Naive B cell (primary cell): ENCODE measurements at places on chromosomes 4 and X.

- DNase-seq = no peak
These were observed 147.1 kb downstream of the GLRA2 start for GRCh38 chrX:14676431-14676830.

DNA sequence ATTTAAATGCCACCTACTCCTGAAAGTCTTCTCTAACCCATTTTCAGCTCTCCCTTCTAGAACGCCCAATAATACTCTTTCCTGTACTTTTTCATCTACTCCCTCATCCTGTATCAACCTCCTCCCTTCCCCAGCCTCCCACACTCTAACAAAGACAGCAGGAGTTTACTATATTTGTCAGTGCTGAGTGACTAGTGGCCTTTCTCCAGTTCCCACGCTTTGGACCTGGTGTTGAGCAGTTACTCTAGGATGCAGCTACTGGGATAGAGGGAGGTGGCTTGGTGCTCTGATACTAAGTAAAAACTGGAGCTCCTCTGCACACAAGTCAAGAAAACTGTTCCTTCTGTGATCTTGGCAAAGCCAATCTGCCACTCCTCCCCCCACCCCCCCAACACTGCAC lies 36.1 kb upstream of the KLHL13 start:
- DNase-seq = no peak

DNA sequence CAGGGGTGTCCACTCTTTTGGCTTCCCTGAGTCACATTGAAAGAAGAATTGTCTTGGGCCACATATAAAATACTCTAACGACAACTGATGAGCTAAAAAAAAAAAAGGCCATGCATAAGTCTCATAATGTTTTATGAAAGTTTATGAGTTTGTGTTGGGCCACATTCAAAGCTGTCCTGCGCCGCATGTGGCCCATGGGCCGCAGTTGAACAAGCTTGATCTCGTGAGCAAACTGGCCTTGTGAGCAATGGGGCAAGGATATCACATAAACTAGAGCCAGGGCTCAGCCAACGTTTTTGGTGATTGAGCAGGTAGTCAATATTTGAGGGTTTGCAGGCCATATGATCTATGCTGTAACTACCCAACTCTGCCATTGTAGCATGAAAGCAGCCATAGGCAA lies 44.6 kb upstream of the PHKA2 start:
- DNase-seq = no peak

GRCh38 chr4:38964942-38965775 lies 67.0 kb downstream of the TMEM156 start:
- DNase-seq = no peak

- no peak for DNase-seq
These were observed 1149.7 kb downstream of the STPG2 start for GRCh38 chr4:96993560-96993959.

DNA sequence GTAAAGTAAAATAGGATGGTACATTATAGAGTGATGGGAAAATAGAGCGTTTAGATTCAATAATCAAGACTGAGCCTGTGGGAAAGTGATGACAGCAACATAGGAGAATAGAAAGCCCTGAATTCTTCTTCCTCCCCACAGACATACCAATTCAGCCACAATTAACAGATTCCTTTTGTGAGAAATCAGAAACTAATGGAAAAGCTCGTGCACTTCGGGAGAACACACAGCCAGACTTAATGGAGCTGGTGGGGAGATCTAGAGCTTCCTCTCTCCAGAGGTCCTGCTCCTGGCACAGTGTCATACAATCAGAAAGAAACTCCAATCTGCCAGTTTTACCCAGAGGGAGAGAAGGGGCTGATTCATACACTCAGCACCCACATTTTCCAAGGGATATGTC lies 676.3 kb upstream of the BOD1L1 start:
- no peak for DNase-seq

DNA sequence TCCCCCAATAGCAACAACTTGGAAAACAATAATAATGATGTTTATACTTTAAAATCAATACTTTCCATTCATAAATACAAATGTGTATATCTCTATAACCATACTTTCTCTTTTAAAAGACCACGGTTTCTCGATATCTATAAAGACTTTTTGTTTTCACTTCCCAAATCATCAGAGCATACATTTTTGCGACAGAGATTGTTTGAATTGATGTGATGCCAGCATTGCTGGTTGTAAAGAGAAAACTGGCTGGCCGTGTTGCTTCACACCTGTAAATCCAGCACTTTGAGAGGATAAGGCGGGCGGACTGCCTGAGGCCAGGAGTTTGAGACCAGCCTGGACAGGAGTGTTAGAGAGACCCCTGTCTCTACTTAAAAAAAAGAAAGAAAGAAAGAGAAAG lies 77.6 kb upstream of the ZNF518B start:
- no peak for DNase-seq

GRCh38 chr4:109861916-109862511 lies 14.1 kb downstream of the LRIT3 start:
- no peak for DNase-seq

GRCh38 chrX:81957900-81958545 lies 756.1 kb downstream of the SH3BGRL start:
- DNase-seq = no peak

DNA sequence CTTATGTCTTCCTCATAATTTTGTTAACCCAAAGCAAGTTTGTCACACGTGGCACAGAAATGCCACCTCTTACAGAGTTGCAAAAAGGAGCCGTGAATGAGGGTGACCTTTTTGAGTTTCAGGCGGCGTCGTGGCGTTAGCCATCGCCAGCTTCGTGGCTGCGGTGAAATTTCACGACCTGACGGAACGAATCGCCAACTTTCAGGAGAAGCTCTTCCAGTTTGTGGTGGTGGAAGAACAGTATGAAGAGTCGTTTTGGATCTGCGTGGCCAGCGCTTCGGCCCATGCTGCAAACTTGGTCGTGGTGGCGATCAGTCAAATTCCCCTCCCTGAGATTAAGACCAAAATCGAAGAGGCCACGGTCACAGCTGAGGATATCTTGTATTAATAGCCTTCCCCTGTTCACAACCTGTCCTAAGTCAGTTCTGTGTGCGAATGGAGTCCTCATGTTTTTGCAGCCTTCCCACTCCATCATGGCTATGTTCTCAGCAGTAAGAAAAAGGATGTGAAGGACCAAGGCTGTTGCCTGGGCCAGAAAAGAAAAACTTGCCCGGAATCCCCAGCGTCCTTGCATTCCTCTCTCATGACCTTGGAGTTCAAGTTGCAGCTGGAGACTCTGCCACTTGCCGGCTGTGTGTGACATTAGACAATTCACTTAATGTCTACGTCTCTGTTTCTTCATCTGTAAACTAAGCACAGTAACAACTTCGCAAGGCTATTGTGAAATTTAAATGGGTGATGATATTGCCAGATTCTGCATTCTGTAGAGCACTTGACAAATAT lies 11.9 kb downstream of the CLRN2 start:
- no peak for DNase-seq

GRCh38 chr4:162015090-162015489 lies 148.7 kb downstream of the FSTL5 start:
- DNase-seq = no peak

DNA sequence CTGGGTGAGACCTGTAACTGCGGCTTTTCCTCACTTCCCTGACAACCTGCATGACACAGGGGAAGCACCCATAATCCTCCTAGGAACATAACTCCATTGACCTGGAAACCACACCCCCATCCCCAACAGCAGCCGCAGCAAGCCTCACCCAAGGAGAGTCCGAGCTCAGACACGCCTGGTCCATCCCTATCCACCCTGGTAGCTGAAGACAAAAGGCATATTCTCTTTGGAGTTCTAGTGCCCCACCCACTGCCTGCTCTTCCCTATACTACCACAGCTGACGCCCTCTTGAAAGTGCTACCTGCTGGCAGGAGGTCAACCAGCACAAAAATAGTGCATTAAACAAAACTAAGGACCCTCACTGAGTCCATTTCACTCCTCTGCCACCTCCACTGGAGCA lies 1080.9 kb upstream of the IGFBP7 start:
- no peak for DNase-seq

GRCh38 chrX:16466640-16467432 lies 183.1 kb upstream of the S100G start:
- no peak for DNase-seq

DNA sequence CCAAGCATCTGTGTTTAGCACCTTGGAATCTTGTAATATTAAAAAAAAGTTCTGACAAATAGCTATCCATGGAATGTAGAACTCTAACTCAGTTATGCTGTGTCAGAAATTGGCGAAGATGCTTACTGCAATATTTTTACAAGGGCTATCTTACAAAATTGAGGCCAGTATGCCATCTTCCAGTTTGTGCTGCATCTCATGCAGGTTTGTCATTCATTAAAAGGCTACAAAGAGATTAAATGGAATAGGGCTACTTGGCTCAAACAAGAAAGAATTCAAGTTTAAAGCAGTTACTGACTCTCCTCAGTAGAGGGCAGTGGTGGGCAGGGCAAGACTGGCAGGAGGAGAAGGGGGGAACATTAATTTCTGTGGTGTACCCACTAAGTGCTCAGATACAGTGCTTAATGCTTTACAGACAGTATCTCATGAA lies 66.5 kb downstream of the SHROOM4 start:
- no peak for DNase-seq

DNA sequence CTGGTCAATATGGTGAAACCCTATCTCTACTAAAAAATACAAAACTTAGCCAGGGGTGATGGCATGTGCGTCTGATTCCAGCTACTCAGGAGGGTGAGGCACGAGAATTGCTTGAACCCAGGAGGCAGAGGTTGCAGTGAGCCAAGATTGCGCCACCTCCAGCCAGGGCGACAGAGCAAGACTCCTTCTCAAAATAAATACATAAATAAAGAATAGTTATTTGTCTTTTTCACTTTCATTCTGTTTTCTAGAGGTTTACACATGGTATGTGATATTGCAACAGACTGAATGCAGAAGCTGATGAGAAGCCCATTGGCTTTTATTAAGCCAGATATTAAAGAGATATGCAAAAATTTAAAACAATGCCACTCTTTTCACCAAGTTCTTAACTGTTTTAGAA lies 8.2 kb downstream of the KLHL15 start:
- DNase-seq = no peak

GRCh38 chrX:103215425-103215991 lies 600 bp downstream of the BEX4 start:
- peak; percentile 30 for DNase-seq

DNA sequence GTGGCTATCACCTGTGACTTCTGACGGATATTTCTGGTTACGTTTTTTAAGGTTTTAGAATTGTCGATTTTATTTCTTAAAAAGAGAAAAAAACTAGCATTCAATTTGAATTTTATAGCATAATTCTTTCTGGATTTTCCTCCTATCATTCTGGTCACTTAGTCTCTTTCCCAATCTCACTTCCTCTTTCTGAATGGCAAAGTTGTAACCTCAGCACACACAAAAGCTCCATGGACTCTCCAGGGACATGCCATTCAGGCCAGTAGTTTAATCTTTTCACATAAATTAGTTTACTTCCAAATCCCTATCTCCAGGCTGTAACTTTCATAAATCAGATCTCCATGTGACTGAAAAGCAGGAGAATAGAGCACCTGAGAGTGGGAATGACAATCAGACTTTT lies 110.7 kb downstream of the ARAP2 start:
- DNase-seq = no peak

- no peak for DNase-seq
These were observed 94.4 kb downstream of the NWD2 start for GRCh38 chr4:37338972-37339371.

GRCh38 chr4:80141543-80141942 lies 55.8 kb upstream of the PRDM8 start:
- no peak for DNase-seq

DNA sequence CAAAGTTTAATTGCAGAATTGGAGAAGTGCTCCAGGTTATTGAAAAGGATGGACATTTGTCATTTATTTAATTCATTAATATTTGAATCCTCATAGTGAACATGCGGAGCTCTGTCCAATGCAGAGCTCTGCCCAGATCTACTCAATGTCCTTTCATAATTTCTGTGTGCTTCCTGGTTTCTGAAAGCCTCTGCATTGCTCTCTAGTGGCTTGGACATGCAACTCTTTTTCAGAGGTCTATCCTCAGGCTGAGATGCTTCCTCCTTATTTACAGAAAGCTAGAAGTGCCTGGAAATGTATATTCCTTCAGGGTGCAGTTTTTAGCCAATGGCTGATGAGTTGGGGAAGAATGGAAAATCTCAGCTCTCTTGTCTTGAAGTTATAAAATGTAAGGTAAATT lies 786.1 kb upstream of the AADAT start:
- no peak for DNase-seq

GRCh38 chr4:9600246-9600645 lies 156.0 kb downstream of the DEFB131A start:
- no peak for DNase-seq
